Astrocyte (in vitro differentiated cells and primary cell): ENCODE measurements at places on chromosomes 2 and 18.
A peak's percentile ranks its signal among the peaks of the same experiment; 100 is the strongest.

DNA sequence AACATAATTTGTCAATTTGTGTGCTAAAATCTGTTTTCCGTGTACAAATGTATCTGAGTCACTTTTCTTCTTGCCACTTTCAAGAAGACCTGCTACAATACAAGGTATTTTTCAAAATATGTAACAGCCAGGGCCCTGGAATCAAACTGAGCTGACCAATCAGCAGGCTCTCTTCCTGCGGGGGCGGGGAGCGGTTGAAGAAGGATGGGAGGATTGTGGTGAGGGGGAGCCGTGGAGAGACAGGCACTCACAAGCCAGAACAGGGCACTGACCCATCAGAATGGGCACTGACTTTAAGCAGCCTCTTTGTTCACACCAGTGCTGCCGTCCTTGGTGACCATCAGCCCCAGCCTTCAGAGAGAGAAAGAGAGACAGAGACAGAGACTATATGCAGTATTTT is 40.6 kb upstream of the CCNYL1 start:
- H3K36me3 ChIP-seq: no peaks in the 10 kb centered on the region
- DNase-seq: no peak
- H3K27me3 ChIP-seq: no peaks in the 10 kb centered on the region
- no peak overlapping the region for H3K4me3 ChIP-seq
- H3K27ac ChIP-seq: no peak overlapping the region

DNA sequence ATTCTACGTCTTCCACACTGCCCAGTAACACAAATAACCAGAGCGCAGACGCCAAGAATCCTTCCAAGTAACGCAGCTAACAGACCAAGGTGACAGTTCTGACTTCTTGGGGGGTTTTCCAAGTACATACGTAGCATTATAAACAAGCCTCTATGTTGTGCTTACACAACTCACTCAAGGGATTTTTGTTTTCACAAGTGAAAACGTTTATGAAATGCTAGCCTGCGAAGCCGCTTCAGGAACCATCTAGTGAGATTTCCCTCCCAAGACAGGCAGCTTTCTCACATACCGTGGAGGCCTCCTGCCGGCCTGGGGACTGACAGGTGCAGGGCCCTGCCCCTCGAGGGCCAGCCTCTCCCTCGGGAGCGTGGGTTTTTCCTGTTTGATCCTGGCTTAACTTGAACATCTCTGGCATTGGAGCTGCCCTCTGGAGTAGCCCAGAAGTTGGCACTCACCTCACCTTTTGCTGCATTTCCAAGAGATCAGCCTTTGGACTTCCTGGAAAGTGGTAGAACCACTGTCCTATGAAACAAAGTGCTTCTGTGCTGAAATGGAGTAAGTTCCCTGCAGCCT is 151.1 kb downstream of the MBP start:
- no peaks in the 10 kb centered on the region for H3K4me1 ChIP-seq
- DNase-seq: no peak
- no peaks in the 10 kb centered on the region for H3K36me3 ChIP-seq
- H3K27me3 ChIP-seq: peaks cover under 1% of the 10 kb centered on the region
- H3K27ac ChIP-seq: no peak overlapping the region

GRCh38 chr2:197310987-197311420 is 424 bp upstream of the ANKRD44 start:
- H3K4me1 ChIP-seq: peaks cover 13% of the 10 kb centered on the region
- H3K36me3 ChIP-seq: no peaks in the 10 kb centered on the region
- H3K27ac ChIP-seq: no peak overlapping the region
- H3K27me3 ChIP-seq: no peaks in the 10 kb centered on the region
- DNase-seq: no peak
- H3K4me3 ChIP-seq: peak overlapping the region; percentile 64

DNA sequence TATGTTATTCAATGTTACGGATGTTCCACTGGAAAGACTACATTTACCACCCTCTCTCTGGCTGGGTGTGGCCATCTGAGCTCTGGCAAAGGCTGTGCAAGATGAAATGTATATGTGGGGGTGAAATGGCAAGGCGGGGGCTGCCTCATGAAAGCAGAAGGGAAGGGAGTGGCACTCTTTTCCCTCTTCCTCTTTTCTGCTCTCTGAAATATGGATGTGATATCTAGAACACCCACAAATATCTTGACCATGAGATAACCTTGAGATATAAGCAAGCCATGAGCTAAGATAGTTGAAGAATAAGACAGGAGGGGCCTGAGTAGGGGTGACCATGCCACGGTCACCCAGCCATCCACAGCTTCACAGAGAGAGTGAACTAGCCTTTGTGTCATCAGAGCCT is 367.8 kb upstream of the ID2 start:
- H3K27ac ChIP-seq: no peak overlapping the region
- no peaks in the 10 kb centered on the region for H3K36me3 ChIP-seq
- no peak for DNase-seq
- H3K4me3 ChIP-seq: no peak overlapping the region

GRCh38 chr2:232432598-232433184 is 23.3 kb upstream of the ALPI start:
- no peaks in the 10 kb centered on the region for H3K4me1 ChIP-seq
- H3K27me3 ChIP-seq: peaks cover 4% of the 10 kb centered on the region
- H3K4me3 ChIP-seq: no peak overlapping the region
- no peak overlapping the region for H3K27ac ChIP-seq

- H3K4me1 ChIP-seq: no peaks in the 10 kb centered on the region
- no peak overlapping the region for H3K4me3 ChIP-seq
- H3K27ac ChIP-seq: no peak overlapping the region
- H3K27me3 ChIP-seq: no peaks in the 10 kb centered on the region
These were observed 155.0 kb upstream of the OTX1 start for GRCh38 chr2:62895632-62896009.

- DNase-seq: peak; percentile 67
- H3K36me3 ChIP-seq: no peaks in the 10 kb centered on the region
- H3K4me3 ChIP-seq: no peak overlapping the region
- H3K27ac ChIP-seq: no peak overlapping the region
These were observed 268.4 kb downstream of the METTL4 start for GRCh38 chr18:2302628-2303516.

GRCh38 chr2:160227293-160227915 is 27.3 kb upstream of the ITGB6 start:
- peak overlapping the region; percentile 7 for H3K4me3 ChIP-seq
- no peaks in the 10 kb centered on the region for H3K27me3 ChIP-seq
- H3K27ac ChIP-seq: peak overlapping the region; percentile 99
- peaks cover 70% of the 10 kb centered on the region for H3K4me1 ChIP-seq
- peak; percentile 75 for DNase-seq

- H3K27ac ChIP-seq: no peak overlapping the region
- peaks cover 17% of the 10 kb centered on the region for H3K4me1 ChIP-seq
- no peak for DNase-seq
- no peak overlapping the region for H3K4me3 ChIP-seq
- no peaks in the 10 kb centered on the region for H3K36me3 ChIP-seq
These were observed 3.6 kb upstream of the LRATD1 start for GRCh38 chr2:14628901-14629300.

DNA sequence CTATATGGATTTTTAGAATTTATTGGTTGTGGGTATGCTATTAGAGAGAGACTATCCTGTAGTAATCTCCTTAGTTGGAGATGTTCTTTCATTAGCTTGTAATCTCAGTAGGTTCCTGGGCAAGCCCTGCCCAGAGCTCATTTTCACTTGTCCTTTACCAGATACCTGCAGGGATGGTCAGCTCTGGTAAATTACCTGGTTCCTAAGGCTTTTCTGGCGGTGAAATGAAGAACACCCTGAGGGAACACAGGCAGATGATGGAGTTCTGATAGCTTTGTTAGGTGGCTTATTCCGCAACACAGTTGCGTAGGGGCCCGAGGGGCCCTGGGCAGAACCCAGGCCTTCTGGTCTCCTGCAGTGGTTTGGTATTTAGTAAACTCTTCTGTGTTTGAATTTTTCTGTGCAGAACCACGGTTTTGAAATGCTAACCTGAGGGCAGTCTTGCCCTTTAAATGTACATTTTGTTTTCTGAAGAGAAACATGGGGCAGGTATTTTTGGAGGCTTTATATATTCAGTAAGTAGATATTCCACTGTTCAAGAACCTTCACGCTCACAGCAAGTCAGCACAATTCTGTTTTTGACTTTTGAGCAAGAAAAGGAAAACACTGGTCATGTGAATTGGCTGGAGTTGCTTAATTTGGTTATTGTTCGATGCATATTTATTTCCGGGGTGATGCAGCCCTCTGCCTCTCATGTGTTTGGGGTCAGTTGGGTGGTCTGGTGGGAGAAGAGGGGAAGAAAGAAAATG is 22.4 kb downstream of the ZNF532 start:
- DNase-seq: no peak
- peaks cover 32% of the 10 kb centered on the region for H3K4me1 ChIP-seq
- H3K4me3 ChIP-seq: no peak overlapping the region
- peaks cover 9% of the 10 kb centered on the region for H3K36me3 ChIP-seq
- H3K27me3 ChIP-seq: no peaks in the 10 kb centered on the region

GRCh38 chr2:7812231-7812995 is 869.4 kb upstream of the ID2 start:
- no peaks in the 10 kb centered on the region for H3K36me3 ChIP-seq
- H3K4me3 ChIP-seq: peak overlapping the region; percentile 19
- peak; percentile 82 for DNase-seq
- peak overlapping the region; percentile 69 for H3K27ac ChIP-seq

GRCh38 chr18:79903787-79904356 is 47.6 kb downstream of the SLC66A2 start:
- H3K4me3 ChIP-seq: no peak overlapping the region
- H3K4me1 ChIP-seq: no peaks in the 10 kb centered on the region
- no peaks in the 10 kb centered on the region for H3K36me3 ChIP-seq
- no peak overlapping the region for H3K27ac ChIP-seq
- DNase-seq: no peak

DNA sequence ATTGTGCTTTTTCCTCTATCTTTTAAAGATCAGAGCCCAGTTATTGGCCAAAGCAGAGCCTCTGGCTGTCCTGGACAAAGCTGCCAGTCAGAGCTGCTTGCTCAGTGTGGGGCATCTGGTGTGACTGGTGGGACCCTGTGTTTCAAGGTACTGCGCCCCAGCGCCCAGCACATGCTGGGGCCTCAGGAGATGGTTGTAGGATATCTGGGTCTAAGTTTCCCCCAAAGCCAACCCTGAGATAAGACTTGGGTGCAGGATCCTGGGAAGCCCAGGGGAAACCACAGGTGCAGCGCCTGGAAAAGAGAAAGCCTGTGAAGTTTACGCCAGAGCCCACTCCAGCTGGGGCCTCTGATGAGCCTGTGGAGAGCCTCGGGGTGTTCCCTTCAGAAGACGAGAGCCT is 117.7 kb downstream of the RPIA start:
- DNase-seq: no peak
- no peak overlapping the region for H3K4me3 ChIP-seq
- no peaks in the 10 kb centered on the region for H3K36me3 ChIP-seq
- no peaks in the 10 kb centered on the region for H3K27me3 ChIP-seq

GRCh38 chr18:77650799-77651385 is 401.2 kb downstream of the GALR1 start:
- no peak for DNase-seq
- no peaks in the 10 kb centered on the region for H3K36me3 ChIP-seq
- no peaks in the 10 kb centered on the region for H3K4me1 ChIP-seq
- H3K4me3 ChIP-seq: no peak overlapping the region

DNA sequence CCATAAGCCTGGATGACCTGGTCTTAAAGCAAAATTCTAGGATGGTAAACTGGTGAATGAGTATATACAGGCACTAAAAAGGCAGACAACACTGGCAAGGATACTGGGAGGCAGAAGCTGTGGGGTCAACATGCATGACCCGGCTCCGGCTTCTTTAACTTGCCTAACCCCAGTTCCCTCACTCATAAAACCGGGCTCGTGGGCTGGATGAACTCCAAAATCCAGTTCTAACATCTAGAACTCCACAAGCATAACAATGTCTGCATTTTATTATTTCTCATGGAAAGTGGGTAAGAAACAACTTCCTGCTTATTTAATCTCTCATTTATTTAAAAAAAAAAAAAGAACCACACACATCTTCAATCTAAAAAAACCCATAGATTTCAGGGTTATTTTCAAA is 57.3 kb downstream of the FARSB start:
- H3K4me1 ChIP-seq: no peaks in the 10 kb centered on the region
- no peak overlapping the region for H3K27ac ChIP-seq
- no peak overlapping the region for H3K4me3 ChIP-seq

- DNase-seq: no peak
- peaks cover 8% of the 10 kb centered on the region for H3K27me3 ChIP-seq
- H3K4me3 ChIP-seq: no peak overlapping the region
These were observed 310.6 kb upstream of the SPRED2 start for GRCh38 chr2:65742977-65743376.

GRCh38 chr2:31235504-31235902 is 1.6 kb downstream of the EHD3 start:
- DNase-seq: peak; percentile 87
- H3K27ac ChIP-seq: no peak overlapping the region
- H3K4me1 ChIP-seq: peaks cover 22% of the 10 kb centered on the region
- H3K27me3 ChIP-seq: peaks cover 2% of the 10 kb centered on the region

DNA sequence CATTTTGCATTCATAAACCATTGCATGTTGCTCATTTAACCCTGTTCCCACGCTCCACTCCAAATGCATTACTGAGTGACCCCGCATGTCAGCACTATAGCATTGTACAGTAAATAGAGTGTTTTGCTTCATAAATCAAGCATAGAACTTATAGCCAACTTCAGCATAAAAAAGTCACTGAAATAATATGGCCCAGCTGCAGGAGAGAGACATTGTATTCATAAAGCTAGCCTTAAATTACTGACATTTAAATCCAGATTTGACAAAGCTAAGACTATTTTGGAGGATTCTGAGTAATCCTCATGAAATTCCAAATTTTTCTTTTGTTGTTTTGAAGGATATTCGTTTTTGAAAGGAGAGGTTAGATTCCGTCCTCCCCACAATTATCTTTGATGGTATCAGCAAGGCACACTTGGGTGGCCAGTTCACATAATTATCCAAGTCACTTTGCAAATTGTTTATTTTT is 320.9 kb upstream of the TCF4 start:
- H3K27me3 ChIP-seq: no peaks in the 10 kb centered on the region
- H3K27ac ChIP-seq: no peak overlapping the region
- no peak overlapping the region for H3K4me3 ChIP-seq
- DNase-seq: peak; percentile 16

GRCh38 chr18:58788470-58788869 is 76.2 kb upstream of the ZNF532 start:
- no peaks in the 10 kb centered on the region for H3K27me3 ChIP-seq
- H3K36me3 ChIP-seq: no peaks in the 10 kb centered on the region
- peaks cover 39% of the 10 kb centered on the region for H3K4me1 ChIP-seq
- peak overlapping the region; percentile 67 for H3K27ac ChIP-seq

DNA sequence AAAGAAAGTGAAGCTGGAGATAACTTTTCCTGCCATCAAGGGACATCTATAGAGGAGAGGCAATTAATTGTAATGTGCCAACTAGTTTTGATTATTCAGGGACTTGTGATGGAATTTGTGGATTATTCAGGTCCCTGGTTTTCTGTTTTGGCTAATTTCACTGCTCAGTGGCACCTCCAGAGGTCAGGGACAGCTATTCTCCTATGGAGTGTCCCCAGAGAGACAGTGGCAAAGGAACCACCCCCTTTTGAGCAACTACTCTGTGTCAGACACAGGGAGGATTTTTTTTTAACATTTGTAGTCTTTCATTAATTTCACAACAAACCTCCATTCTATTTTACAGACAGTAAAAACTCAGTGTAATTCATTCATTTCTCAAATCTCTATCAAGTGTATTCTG is 206.0 kb upstream of the SPRED2 start:
- H3K4me1 ChIP-seq: no peaks in the 10 kb centered on the region
- no peak overlapping the region for H3K27ac ChIP-seq
